ENCODE measurements at places on chromosomes 1 and 21.

GRCh38 chr1:162910161-162910560 is 49.2 kb upstream of the CCDC190 start:
- no peak for DNase-seq

DNA sequence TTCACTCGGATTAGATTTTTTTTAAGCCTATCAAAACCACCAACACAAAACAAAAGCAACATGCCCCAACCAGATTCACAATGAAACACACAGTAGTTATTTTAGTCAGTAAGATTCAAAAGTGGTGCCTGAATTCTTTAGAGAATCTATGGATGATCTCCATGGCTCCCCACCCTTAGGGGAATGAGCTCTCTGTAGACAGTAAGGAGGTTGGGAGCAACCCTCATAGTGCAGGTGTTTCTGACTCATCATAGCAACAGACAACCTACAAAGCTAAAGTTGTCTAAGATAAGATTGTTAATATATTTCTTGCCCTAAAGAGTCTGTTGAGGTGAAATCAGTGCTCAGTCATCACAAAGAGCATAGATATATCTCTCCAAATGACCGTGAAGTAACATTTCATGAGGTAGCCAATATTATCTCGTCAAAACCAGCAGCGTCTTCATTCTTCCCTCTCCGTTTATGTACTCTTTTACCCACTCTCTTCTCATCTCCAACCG is 78.3 kb downstream of the ADAMTS1 start:
- DNase-seq: no peak

DNA sequence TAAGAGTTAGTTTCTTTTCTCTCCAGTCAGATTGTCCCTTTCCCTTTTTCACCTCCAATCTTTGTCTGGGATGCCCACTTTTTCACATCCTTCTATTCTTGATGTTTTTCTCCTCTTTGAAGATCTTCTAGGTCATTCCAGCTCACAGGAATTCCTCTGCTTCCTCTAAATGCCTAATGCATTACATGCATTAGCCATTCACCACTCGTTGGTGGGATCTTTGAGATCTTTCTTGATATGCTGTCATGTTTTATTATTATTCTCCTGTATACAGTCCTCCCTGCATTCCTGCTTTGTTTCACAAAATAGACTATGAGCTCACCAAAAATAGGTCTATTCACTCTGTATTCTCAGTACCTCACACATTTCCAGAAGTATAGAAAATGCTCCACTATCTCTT is 129.0 kb downstream of the LYPLAL1 start:
- DNase-seq: no peak

- peak; percentile 93 for DNase-seq
These were observed 5.0 kb downstream of the SRARP start for GRCh38 chr1:16009030-16009460.

DNA sequence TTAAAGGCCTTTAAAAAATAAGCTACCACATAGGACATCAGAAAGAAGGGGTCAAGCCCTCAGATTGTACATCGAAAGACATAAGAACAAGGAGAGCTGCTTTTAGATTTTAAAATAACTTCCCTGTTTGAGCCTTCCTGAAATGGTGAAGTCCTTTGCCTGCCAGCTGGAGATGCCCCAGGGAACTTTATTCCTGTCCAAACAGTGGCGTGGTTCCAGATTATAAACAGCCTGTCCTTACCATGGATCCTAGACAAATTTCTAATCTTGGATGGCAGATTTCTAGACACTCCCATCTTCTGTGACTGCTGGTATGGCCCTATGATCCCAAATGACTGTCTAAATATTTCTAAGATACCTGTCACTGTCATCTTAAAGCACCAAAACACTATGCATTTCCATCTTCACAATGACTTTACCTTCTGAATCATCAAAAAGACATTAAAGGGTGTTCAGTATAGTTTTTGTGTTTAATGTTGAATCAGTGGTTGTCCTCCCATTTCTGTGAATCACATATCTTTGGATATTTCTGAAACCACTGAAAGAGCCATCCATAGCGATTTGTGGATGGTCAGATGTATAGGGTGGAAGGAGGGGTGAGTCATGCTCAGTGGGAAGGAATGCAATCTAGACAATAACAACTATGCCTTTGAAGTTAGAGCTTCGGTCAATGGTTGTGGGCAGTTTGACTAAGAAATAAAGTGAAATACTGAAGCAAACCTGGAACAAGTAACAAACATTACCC is 23.2 kb downstream of the ILDR2 start:
- DNase-seq: no peak

GRCh38 chr1:150836129-150836773 is 28.2 kb upstream of the CTSK start:
- DNase-seq: no peak

- DNase-seq: no peak
These were observed 49.1 kb downstream of the HHAT start for GRCh38 chr1:210377731-210378333.

Measured in brain (organoid and tissue), 16 donors.